ENCODE measurements at places on chromosomes 12 and 14. TPM values are rescaled to one million over a fixed set of nuclear protein-coding genes. Genes with fewer than 3 reads are reported as not detected.

RTRAF gene
- total RNA-seq, result 70.0 TPM

FAM181A gene
- not detected for total RNA-seq

FGD4 gene
- 7.1 TPM for total RNA-seq

DLK1 gene
- 0.19 TPM for total RNA-seq

CLEC2A gene
- not detected for total RNA-seq

MYF6 gene
- not detected for total RNA-seq

MMP17 gene
- total RNA-seq, result 8.9 TPM

PLBD1 gene
- 5.9 TPM for total RNA-seq

TMEM260 gene
- 12.5 TPM for total RNA-seq

ZNF641 gene
- 3.1 TPM for total RNA-seq
